ENCODE measurements at places on chromosomes 16 and 17.

GRCh38 chr17:38425744-38426143, 2.5 kb upstream of the ARHGAP23 start:
- no peak for DNase-seq

GRCh38 chr17:58677194-58677880, 14.5 kb downstream of the TEX14 start:
- no peak for DNase-seq

GRCh38 chr17:82055965-82056728, 4.4 kb downstream of the GPS1 start:
- DNase-seq: no peak

GRCh38 chr17:13337864-13338371, 263.8 kb downstream of the HS3ST3A1 start:
- no peak for DNase-seq

DNA sequence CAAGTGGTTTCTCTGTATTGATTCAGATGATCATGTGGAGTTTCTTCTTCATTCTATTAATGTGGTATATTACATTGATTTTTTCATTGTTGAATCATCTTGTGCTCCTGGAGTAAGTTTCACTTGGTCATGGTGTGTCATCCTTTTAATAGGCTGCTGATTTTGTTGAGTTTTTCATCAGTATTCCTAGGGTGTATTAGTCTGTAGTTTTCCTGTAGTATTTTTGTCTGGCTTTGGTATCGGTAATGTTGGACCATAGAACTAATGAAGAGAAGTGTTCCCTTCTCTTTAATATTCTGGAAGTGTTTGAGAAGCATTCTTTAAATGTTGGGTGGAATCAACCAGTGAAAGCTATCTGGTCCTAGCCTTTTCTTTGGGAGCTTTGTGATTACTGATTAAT, 99.0 kb downstream of the OMG start:
- DNase-seq: no peak

DNA sequence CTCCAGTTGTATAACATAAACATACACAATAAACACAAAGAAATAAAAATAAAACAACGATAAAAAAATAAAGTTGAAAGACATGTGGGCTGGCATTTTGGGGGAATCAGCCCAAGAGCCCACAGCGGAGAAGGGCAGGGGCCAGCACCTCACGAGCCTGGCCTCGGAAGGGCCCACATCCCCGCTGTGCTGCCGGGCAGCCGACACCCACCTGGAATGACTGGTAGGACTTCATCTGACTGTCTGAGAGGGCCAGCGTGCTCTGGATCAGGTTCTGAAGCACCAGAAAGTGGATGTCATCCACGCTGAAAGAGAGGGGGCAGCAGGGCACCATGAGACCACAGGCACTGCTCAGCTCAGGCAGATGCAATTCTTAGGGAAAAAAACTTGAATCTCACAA, 73.5 kb downstream of the GTF3C1 start:
- no peak for DNase-seq

GRCh38 chr17:2510559-2510958, 1.1 kb downstream of the METTL16 start:
- DNase-seq: no peak

GRCh38 chr16:79329166-79329521, 271.4 kb downstream of the MAF start:
- no peak for DNase-seq

DNA sequence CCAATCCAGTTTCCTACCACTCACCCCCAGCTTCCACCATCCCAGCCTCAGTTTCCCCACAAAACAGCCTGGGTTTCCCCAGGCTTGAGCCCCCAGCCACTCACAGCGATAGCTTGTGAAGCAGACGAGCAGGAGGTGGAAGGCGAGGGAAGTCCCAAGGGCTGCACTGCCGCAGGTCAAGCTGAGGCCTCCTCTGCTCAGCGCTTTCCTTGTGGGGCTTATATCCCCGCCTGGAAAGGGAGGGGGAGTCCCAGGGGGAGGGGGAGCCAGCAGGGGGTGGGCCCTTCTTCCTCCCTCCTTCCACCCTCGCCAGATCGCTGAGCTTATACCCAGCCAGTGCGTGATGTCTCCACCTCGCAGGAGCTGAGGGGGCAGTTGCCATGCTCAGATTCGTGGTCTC, at the start of gene PYY:
Gene PYY, minus strand, starts transcription at position 195 of the 400 bp plus-strand sequence. CDS start 457 bp downstream, outside the sequence.
- no peak for DNase-seq

GRCh38 chr16:78543023-78543422, 443.6 kb downstream of the WWOX start:
- no peak for DNase-seq

DNA sequence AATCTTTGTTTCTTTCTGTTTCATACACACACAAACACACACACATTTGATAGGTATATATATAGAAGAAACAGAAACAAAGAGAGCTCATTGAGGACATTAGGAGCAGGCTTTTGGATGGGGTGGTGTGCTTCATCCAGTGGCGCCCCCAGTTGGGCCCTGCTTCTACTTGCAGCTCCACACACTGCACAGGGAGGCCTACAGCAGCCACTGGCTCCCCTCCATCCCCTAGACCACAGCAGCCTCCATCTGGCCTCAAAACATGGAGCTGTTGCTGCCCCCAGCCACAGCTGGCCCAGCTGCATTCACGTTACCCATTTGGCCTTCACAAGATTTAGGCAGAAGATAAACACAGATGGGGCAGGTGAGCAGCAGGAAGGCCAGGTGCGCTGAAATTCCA, 33.1 kb upstream of the NF1 start:
- no peak for DNase-seq

- no peak for DNase-seq
Observed at GRCh38 chr17:73815474-73815873, 171.2 kb upstream of the SDK2 start.

DNA sequence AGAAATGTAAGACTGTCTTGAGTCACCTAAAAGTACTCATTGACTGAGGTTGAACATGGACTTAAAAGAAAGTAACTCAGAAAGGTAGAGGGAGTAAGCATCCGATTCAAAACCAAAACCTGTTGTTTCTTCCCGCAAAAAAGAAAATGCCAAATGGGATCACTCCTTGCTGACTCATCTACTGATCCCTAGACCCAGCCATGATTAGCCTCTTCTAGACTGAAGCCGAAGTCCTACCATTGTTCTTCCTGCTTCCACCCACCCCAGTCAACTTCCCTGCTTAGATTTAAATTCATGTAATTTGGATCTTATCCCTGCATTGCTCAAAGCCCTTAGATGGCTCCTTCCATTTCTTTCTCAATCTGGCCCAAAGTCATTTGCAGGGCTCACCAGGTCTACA, 760.5 kb upstream of the SOX9 start:
- no peak for DNase-seq

DNA sequence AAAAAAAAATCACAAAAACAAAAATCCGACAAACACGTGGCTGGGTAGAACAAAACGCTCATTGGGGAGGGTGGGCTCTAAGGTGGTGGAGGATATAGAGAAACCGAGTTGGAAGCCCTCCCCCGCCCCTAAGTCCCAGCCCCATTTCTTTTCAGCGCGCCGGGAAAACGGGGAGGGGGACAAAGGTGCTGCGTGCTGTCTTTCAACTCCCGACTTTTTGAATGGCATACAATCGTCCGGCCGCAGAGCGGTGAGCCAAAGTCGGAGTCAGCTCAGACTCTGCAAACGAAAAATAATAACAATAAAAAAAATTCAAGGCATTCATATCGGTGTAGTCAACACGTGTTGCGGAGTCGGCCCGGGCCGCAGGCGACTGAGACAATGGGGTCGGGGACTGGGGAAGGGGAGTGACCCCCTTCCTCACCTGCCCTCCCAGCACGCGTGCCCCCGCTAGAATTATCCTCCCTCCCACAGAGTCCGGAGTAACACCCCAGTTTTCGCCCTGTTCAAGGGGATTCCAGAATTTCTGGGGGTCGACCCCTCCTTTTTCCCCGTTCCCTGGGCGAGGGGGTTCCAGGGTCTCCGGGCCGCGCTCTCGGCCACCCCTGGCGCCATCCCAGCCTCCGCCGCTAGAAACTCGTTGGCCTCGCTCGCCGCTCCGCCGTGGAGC, 1.7 kb upstream of the IGF2BP1 start:
- DNase-seq: no peak

DNA sequence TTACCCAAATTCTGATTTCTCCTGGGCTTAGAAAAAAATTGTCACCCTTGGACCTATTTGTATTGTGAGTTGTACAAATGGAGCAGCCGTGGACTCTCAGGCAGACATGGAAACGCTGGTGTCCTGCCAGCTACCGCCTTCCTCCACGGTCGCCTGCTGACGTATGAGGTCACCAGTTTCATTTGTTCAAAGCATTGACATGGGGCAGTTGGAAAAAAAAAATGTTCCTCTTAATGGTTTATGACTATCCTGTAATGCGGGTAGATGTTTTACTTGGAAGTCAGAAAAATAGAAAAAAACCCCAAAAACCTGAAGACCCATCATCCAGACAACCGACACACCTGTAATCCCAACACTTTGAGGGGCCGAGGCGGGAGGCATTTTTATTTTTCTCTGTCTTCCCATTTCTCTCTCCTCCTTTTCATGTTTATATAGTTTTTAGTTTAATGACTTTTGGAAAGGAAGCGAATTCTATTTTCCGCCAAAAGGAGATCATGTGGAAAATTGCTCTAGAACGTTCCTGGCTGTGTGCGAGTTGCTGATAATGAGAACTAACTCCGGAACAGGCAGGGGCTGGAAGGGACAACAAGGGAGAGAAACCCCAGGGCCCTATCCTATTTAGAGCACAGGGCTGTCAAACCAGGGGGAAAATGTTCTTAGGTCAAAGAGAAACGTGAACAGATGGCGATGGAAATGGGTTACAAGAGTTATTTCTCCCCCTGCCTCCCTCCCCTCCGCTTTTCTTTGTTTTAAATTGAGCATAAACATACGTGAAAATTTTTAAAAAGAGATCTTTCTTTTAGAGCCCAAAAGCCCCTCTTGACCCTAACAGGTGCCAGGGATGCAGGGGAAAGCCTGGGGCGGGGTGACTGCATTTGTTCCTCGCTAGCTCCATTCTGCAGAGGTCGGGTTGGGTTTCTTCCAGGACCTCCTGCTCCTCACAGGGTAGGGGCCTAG, 13.7 kb downstream of the DNAH17 start:
- DNase-seq: no peak

DNA sequence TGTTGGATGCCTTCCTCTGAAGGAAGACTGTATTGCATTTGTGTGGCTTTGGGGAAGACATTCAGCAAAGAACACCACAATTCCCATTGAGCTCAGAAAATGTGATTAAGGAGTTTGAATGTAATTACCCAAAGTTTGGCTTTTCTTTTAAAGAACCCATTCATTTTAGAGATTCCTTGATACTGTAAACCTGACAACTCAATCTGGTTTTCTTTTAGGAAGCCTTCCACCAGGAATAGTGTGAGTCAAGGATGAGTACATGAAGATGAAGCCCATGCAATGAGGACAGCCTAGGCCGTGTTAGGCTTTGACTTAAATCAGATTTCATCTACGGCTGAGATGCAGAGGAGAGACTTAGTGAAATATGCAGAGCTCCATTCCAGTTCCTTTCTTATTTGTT, 271.7 kb upstream of the TBX2 start:
- no peak for DNase-seq

All from stimulated activated CD4-positive, alpha-beta T cell treated with anti-CD3 and anti-CD28 coated beads, Interleukin-2, amount 100 ng/mL, for 48 hours (primary cell).